T-helper 2 cell (primary cell): ENCODE measurements at places on chromosomes 7 and 10.
A peak's percentile ranks its signal among the peaks of the same experiment; 100 is the strongest.

- no peak for DNase-seq
These were observed 13.4 kb upstream of the DENND2A start for GRCh38 chr7:140654109-140654387.

DNA sequence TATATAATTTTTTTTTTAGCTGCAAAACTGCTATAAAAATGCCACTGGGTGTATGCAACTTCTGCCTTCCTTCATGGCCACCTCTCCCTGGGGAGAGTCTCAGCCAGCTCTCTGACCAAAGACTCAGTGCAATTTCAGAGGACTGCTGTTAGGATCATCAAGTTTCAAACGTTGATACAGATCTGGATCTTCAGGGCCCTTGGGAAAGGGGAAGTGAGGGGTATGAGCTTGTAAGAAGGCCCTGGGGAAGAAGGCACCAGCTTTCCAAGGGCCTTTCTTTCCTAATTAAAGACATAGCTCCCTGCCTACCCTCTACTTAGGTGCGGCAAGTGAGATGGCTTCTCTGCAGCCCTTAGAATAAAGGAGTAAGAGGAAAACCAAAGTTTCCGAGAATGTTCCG is 130.4 kb downstream of the CUL2 start:
- no peak for DNase-seq

DNA sequence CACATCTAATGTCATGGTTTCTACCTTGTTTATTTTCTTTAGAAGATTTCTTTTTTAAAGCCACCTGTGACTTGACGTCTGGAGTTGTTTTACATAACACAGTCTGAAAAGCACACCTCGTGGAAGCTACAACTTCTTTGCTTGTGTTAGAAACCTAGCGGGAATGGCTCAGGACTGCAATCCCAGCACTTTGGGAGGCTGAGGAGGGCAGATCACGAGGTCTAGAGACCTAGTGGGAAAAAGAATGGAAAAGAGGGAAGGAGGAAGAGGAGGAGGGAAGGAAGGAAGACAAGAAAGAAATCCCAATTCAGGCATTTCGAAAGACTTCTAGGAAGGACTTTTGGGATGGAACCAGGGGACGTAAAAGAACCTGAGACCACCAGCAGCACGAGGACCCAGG is 146.3 kb upstream of the CELF2 start:
- no peak for DNase-seq

DNA sequence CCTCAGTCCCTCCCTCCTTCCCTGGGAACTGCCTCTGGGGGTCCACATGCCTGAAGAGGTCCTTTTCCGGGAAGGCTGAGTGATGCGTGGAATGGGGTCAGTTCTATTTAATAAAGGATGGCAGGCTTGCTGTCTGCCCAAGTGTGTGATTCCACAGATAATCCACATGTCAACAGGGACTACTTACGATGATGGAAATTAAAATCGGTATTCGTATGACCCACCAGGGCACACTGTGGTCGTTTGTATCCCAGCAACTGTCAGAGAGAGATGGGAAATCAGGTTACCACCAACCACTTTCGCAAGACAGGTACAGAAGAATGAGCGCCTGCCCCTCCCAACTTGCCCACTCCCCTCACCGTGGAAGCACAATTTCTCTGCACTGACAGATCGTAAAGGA is 110.3 kb downstream of the VIPR2 start:
- DNase-seq, result no peak

DNA sequence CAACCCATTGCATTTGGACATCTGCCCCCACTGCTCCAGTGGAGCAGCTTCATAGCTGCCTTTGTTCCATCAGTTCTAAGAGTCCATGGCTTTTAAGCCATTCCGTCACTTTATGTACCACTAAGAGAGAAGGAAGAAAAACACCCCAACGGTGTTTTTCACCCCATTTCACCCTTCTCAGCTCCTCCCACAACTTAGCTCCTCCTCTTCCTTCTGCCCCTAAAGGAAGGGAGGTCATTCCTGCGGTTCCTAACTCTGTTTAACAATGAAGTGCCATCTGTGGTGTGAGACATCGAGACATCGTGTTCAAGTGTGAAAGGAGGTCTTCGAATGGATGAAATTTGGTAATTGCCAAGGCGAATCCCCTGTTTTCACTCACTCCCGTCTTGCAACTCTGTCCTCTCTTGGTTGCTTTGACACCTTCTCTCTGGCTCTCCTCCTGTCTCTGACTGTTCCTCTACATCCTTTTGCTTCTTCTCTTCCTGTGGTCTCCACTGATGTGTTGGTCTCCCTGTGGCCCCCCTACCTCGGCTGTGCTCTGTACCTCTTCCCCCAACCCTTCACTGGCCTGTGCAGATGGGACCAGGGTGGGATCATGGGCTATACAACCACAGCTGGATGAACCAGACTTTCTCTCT is 23.0 kb downstream of the SMKR1 start:
- no peak for DNase-seq

DNA sequence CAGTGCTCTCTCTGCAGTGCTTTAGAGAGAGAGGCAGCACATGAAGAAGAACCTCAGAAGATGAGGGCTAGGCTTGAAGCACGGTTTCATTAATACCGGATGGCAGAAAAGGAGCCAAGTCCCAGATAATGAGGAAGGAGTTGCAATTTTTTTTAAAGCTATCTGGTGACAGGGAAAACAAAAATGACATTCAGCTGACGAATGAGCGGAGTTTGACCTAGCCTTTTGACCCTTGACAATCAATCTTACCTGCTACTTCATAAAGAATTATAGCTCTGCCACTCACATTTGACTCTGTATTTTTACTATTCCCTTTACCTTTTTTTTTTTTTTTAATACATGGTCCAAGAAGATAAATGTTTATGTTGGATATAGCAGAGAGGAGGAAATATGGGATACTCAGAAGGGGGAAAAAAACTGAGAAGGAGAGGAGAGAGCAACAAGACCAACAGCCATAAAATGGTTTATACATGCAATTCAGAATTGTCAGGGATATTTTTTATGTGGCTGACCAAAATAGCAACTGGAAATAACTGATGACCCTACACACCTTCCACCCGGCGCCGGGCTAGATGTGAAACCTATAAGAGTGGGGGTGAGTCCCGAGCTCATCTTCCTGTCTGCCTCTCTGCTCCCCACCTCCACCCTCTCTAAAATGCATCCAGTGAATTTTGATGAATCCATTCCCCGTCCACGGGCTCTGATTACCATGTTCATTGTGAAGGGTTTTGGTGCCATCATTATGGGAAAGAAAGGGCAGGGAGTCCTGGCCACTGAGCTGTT is 274.4 kb upstream of the YAE1 start:
- DNase-seq, result no peak

DNA sequence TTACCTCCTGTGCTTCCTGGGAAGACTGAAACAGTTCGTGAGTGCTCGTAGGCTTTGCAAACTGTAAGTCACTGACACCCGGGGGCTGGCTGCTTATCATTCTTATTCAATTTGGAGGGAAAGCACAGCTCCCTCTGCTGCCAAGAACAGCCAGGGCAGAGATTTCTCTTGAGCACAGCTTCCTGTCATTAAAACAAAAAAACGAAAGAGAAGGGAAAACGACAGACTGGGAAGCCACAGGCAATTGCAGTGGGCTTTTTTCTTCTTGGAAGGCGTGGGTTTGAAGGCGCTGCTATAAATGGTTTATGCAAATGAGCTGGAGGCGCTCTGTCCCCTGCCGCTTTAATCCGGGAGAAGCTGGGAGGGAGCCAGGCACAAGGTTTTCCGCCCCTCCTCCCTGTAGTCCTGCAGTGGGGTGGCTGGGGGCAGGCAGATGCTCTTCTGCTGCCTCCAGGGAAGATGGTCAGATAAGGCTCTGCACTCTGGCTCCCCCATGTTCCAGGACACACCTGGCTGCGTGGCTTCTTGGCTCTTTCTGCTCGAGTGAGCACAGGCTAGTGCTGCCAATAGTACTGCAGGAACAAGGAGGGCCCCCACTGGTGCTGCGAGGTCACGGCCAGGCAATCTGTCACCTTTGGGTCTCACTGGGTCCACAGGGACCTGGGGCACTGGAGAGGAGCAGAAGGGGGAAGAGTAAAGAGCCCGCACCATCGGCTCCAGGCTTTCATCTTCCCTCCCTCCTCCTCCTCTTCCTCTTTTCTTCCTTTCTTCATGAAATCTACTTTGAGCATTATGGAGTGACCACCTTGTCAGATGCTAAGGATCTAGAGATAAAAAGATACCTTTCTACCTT is 49.5 kb downstream of the NEURL1 start:
- DNase-seq, result peak; percentile 58

DNA sequence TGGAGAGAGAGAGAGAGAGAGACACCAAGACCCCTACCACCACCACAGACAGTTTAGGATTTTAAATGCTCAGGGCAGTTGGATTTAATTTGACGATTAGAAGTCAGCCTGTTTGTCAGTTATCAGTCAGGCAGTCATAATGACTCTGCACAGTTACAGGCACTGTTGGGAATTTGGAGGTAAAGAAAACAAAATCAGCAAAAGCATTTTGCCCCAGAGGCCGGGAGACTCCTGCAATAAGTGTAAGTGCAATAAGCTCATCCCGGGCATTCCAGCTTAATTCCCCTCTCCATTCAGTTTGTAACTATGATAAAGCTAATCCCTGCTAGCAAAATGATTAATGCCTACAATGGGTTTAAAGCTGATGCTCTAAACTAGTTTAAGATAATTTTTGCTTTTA is 13.5 kb downstream of the SEMA3C start:
- DNase-seq, result no peak

- no peak for DNase-seq
These were observed 121.6 kb downstream of the OAT start for GRCh38 chr10:124296813-124297788.

GRCh38 chr10:9234191-9234590 is 1179.7 kb downstream of the GATA3 start:
- no peak for DNase-seq

- DNase-seq, result no peak
These were observed 80.5 kb downstream of the C10orf105 start for GRCh38 chr10:71638822-71639719.

GRCh38 chr7:143938379-143939243 is 3.6 kb downstream of the OR2F2 start:
- DNase-seq, result no peak

DNA sequence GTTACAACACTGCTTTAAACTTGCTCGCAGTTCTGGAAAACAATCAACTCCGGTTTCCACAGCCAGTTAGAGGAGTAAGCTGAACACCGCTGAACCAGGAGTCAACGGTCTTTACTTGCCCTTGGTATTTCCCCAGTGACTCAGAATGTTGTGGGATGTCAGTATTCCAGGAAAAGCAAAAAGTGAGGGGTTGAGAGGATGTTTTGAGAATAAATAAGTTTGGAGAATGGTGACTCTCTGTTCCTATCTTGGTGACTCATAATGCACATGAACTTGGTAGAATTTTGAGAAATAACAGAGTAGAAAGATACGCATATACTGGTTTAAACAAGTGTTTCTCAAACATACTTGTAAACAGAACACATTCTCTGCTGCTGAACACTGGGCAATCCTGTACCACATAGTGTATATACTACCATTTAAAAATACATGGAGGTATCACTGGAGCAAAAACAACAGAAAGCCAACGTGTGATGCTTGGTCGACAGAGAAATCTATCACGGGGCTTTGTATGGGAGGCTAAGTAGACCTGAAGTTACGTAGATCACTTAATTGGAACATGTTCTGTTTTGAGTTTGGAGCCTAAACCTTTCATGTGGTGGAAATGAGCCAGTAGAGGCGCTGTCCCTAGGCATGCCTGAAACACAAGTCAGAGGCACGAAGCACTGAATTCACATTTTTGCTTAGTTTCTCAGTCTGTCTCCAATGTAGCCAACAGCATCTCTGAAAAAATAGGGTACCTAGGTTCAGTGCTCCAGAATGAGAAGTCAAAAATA is 534.3 kb downstream of the PARD3 start:
- DNase-seq, result no peak

DNA sequence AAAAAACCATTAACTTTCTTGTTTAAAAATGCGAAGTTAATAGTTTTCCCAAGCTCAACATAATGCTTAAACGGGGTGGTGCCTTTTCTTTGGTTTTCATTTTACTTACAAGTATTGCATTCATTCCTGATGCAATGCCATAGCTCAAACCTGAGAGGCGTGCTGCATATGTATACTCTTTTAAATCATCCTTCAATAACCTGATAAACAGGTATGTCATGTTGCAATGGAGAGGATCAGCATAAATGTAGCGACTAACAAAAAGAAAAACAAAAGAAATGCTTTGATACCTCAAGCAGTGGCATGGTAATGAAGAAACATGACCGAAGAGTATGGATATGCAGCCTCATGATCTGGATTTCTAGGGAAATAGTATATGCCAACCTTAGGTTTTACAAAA is 95.4 kb downstream of the IDE start:
- DNase-seq, result no peak

DNA sequence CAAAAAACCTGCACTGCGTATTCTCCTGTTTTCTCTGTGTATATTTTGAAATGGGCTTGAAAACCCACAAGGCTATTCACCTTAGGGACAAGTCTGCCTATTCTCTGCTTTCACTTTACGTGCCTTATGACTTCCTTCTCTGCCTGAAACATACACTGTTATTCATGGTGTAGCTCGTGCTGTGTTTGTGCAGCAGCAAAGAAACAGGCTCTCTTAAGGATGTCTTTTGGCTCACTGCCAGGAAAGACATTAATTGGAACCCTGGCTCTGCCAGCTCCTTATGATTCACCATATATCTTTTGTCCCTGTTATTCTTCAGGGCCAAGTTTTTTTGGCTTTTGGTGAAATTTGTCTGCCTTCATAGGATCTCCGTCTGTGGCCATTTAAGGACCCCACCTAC is 92.4 kb downstream of the TMEM106B start:
- no peak for DNase-seq

DNA sequence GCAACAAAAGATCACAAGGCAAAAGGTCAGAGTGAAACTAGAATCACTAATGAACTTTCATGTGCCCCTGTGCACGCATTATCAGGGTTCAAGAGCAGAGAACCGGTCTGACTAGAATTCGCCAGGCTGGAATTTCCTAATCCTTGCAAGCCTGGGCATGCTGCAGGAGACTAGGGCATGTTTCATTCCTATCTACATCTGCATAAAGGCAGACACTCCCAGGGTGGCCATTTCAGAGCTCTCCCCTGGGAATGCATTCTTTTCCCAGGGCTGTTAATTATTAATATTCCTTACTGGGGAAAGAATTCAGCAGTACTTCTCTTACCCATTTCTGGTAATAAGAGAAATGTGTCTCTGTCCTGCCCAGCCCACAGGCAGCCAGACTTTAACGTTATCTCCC is 90.5 kb downstream of the CDC14C start:
- no peak for DNase-seq

- no peak for DNase-seq
These were observed 376.5 kb upstream of the SORCS1 start for GRCh38 chr10:107540981-107541380.

- no peak for DNase-seq
These were observed 179.7 kb downstream of the HGF start for GRCh38 chr7:81590131-81590530.

- no peak for DNase-seq
These were observed 162.9 kb downstream of the BAMBI start for GRCh38 chr10:28840202-28840601.

- DNase-seq, result no peak
These were observed 7.4 kb downstream of the ATG9B start for GRCh38 chr7:151016942-151017341.
